ENCODE measurements at places on chromosomes 11 and 22.

DNA sequence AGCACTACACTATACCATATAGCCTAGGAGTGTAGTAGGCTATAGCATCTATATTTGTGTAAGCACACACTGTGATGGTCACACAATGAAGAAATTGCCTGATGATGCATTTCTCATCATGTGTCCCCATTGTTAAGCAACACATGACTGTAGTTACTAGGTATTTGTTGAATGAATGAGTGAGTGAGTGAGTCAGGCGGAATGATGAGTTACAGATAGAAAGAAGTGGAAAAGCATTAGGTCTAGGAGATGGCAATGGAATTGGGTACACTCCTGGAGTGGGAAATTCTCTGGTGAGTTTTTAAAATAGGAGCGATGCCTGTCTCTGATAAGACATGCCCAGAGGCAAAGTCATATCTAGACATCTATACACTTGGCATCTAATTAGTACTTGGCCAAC lies 160.5 kb upstream of the TBCEL start:
- DNase-seq: peak; percentile 29

- DNase-seq: no peak
Observed at GRCh38 chr22:37487571-37487970, 1.4 kb upstream of the MFNG start.

DNA sequence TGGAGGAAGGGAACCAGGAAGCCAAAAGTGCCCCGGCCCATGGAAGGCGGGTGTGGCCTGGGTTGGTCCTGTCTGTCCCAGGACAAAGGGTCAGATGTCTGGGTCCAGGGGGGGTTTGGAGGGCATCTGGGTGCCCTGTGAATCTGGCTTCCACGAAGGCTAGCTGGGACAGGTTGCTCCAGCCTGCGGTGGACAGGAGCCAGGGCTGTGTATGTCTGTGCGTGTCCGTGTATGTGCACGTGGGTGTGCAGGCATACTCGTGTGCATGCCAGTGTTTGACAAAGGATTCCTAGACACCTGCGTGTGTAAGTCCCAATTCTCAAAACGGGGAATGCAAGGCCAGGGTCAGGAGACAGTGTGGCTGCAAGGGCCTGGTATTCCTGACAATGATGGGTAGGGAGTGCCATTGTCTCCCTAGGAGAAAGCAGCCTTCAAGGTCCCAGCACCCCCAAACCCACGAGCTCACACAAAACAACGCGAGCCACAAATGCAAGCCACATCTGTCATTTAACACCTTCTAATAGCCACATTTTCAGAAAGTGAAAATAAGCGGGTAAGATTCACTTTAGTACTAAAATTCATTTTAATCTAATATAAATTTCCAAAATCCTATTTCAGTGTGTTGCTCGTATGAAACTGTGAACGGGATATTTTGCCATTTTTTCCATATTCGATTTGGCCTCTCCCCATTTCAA lies 78.4 kb upstream of the WNT7B start:
- DNase-seq: no peak

- no peak for DNase-seq
Observed at GRCh38 chr11:116736763-116737162, 36.0 kb downstream of the BUD13 start.

DNA sequence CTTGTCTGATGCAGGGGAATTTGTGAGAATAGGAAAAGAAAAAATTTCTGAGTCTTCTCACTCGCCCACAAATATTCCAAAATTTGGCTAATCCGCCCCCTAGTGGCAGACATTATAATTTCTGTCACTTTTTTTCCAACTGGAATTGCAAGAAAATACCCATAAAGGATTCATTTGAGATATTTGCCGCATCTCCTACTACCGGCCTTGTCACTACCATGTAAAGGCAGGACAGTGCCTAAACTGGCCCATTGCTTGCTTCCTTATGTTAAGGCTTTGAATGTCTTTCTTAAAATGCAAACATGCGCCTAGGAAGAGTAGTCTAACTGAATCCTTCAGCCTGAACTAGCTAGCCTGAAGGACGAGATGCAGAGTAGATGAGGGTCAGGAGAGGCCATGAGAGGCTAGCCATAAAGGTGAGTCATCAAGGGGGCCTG lies 9.3 kb upstream of the CEP295 start:
- DNase-seq: no peak

- DNase-seq: no peak
Observed at GRCh38 chr22:30433227-30433626, 7.7 kb downstream of the MTFP1 start.

DNA sequence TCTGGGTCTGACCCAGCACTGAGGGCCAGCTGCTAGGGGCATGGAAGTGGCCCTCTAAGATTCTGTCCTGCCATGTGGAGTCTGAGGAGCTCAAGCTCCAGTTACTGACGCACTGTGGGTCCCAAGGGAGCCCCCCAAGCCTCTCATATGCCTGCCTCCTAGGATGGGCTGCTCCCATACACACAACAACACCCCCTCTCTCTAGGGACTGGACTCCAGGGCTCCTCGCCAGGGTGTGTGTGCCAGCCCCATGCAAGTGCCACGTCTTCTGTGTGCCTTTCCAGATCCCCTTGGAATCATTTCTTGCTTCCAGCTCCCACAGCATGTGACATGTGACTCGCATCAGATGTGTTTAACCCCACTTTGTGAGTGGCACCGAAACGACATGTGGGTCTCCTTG lies 234.5 kb downstream of the CEP164 start:
- no peak for DNase-seq

DNA sequence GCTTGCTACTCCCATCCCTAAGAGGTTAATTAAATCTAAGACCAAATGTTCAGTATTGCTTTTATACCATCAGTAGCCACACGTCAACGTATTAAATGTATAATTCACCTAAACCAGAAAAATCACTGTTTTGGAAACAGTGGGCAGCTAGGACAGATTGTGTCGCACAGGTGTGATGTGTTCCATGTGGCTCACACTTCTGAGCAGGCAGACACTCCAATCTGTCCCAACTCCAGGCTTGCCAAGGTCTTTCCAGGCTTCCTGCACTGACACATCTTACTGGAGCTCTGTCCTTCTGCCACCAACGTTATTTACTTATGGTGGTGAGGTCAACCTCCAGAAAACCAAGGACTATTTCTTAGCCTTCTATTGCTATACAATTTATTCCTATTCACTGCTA lies 11.4 kb downstream of the SIAE start:
- no peak for DNase-seq

- DNase-seq: no peak
Observed at GRCh38 chr11:6844356-6844755, 1.1 kb upstream of the OR10A5 start.

GRCh38 chr11:34870548-34871196 lies 45.5 kb downstream of the APIP start:
- DNase-seq: no peak

GRCh38 chr22:31504282-31504681 lies 7.9 kb downstream of the SFI1 start:
- DNase-seq: no peak

GRCh38 chr11:30825723-30826122 lies 239.6 kb upstream of the MPPED2 start:
- DNase-seq: no peak

GRCh38 chr11:35764417-35764816 lies 101.8 kb downstream of the TRIM44 start:
- DNase-seq: no peak

- no peak for DNase-seq
Observed at GRCh38 chr11:8239536-8240228, 24.0 kb downstream of the LMO1 start.

GRCh38 chr22:40898850-40899357 lies 37.0 kb upstream of the DNAJB7 start:
- peak; percentile 16 for DNase-seq

DNA sequence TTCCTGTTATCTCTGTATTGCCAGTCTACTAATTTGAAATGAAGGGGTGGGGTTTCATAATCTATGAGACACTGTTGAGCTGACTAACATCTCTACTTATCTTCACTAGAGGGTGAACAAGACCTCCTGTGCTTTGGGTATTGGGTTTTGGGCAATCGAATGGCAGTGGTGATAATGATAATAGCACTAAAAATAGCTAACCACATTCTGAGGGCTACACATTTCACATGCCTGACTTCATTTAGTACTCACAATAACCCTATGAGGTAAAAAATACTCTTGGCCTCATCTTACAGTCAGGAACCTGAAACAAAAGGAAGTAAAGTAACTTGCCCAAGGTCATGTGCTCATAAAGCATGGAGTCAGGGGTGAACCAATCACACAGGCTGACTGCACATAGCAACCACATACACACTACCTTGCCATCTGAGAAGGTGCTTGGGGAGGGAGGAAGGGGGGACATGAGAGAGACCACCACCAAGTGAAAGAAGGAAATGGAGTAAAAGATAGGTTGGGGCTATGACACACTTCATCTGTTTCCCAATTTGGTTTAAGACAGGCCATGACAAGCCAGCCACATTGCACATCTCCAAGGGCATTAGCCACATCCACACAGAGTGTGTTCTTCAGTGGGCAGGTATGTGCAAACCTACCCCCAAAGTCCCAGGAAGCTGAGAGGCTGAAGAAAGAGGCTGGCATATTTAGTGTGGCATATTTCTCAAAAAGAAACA lies 387.6 kb upstream of the DDI1 start:
- DNase-seq: peak; percentile 31

GRCh38 chr22:37176464-37177061 lies 11.5 kb downstream of the C1QTNF6 start:
- no peak for DNase-seq

GRCh38 chr11:120674542-120674941 lies 163.0 kb downstream of the GRIK4 start:
- no peak for DNase-seq

- DNase-seq: no peak
Observed at GRCh38 chr11:61279934-61280659, 15.0 kb downstream of the VWCE start.

GRCh38 chr22:25695146-25695545 lies 46.8 kb upstream of the MYO18B start:
- DNase-seq: no peak

- DNase-seq: no peak
Observed at GRCh38 chr11:90330632-90331031, 107.8 kb upstream of the CHORDC1 start.

GRCh38 chr22:36486619-36487384 lies 5.4 kb upstream of the TXN2 start:
- DNase-seq: no peak

DNA sequence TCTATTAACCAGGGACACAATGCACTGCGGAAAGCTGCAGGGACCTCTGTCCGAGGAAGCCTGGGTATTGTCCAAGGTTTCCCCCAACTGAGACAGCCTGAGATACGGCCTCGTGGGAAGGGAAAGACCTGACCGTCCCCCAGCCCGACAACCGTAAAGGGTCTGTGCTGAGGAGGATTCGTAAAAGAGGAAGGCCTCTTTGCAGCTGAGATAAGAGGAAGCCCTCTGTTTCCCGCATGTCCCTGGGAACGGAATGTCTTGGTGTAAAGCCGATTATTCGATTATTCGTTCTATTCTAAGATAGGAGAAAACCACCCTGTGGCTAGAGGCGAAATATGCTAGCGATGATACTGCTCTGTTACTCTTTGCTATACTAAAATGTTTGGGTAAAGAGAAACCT lies 5.2 kb downstream of the BET1L start:
- no peak for DNase-seq

GRCh38 chr11:67494371-67495233 lies 10.6 kb downstream of the PITPNM1 start:
- no peak for DNase-seq

- no peak for DNase-seq
Observed at GRCh38 chr11:93225662-93226061, 27.9 kb upstream of the SLC36A4 start.

DNA sequence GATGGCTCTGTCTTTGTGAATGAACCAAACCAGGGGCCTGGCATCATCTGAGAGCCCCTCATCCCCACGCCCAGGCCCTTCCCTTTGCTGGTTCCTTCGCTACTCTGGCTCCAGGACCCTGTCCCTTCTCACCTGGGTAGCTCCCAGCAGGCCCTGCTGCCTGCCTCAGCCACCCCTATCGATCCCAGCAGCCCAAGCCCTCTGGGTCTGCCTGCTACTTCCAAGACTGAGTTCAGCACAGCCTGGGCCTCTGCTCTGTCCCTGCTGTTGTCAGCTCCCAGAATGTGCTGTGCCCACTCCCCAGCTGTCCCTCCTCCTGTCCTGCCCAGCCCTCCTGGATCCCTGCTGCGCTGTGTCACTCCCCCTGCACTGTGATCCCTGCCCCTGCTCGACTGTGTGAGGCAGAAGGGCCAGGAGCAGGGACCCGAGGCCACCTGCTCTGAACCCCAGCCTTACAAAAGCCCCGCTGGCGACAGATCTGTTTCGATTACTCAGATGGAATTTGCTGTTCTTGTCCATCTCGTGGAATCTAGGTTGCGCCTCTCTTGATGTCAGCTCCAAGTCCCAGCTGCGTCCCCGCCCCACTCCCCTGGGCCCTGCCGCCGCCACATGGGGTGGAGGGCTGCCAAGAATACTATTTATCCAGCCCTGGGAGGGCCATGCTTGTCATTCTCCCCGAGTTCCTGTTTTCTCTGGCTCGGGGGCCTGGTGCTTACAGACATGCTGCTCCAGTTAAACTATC lies 13.0 kb downstream of the MRPL21 start:
- DNase-seq: peak; percentile 53

DNA sequence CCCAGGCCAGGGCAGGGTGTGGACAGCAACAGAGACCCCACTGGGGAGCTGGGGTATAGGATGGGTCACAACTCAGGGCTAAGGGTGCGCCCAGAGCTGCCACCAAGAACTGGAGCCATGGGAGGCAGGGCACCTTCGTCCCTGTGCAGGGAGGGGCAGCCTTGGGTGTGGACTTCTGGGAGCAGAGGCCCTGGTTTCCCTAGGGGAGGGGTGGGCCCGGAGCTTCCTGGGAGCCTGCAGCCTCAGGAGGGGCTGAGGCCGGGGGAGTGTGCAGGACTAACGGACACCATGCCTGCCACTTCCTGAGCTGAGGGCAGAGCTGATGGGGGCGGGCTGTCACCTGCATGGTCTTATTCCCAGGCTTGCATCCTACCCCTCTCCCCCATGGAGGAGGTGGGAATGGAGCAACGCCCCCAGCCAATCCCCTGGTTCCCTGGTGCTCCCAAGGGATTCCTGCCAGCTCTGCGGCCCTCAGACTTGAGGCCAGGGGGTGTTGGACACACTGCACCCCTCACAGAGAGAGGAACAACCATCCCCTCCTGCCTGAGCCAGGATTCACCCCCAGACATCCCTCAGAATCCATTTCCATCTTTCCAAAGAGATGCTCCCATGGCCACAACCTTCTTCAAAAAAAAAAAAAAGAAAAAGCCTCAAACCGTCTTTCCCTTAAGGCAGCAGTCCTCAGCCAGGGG lies 225.7 kb downstream of the CTTN start:
- DNase-seq: no peak

GRCh38 chr22:27766679-27767078 lies 34.9 kb downstream of the MN1 start:
- DNase-seq: no peak

Data from GM04503 (cell line).